ENCODE measurements at places on chromosomes 1 and 21. TPM values are rescaled to one million over a fixed set of nuclear protein-coding genes. Genes with fewer than 3 reads are reported as not detected.

Gene SYTL1
- 1.0 TPM for total RNA-seq

Gene DMRTA2
- total RNA-seq, result 1.5 TPM

Gene GJA4
- not detected for total RNA-seq

Gene LEPR
- 1.9 TPM for total RNA-seq

Gene KRTAP12-2
- not detected for total RNA-seq

Gene SLC22A15
- 0.60 TPM for total RNA-seq

Gene CD48
- total RNA-seq, result not detected

Gene PGLYRP3
- total RNA-seq, result not detected

Gene LHX8
- 16.1 TPM for total RNA-seq

Gene HFM1
- total RNA-seq, result not detected

Gene IFNAR1
- total RNA-seq, result 7.7 TPM

Gene KCNE1
- not detected for total RNA-seq

Gene SLC30A7
- total RNA-seq, result 32.7 TPM

Gene SERTAD4
- total RNA-seq, result 8.3 TPM

Gene MSH4
- not detected for total RNA-seq

Gene CAPZB
- 165 TPM for total RNA-seq

Gene OR2G6
- total RNA-seq, result not detected

Gene CFAP107
- not detected for total RNA-seq

Gene PTPRC
- 0.14 TPM for total RNA-seq

Gene ERICH3
- total RNA-seq, result 0.29 TPM

Gene TOMM40L
- 8.5 TPM for total RNA-seq

Gene TMPRSS3
- total RNA-seq, result 3.2 TPM

Gene NBPF3
- total RNA-seq, result 13.9 TPM

Gene RIPK4
- 16.5 TPM for total RNA-seq

Gene CCDC17
- total RNA-seq, result not detected

Gene RPTN
- not detected for total RNA-seq

Gene NENF
- 65.3 TPM for total RNA-seq

Gene IVL
- not detected for total RNA-seq

Gene USP48
- 14.7 TPM for total RNA-seq

Gene KIF21B
- total RNA-seq, result 2.4 TPM

Gene PDZK1
- not detected for total RNA-seq

Gene IFNLR1
- total RNA-seq, result 0.21 TPM

Gene ELAVL4
- total RNA-seq, result 0.17 TPM

Gene METTL13
- total RNA-seq, result 24.0 TPM

Gene NBPF10
- 0.54 TPM for total RNA-seq

Gene LACTBL1
- not detected for total RNA-seq

Measured in H4 (cell line).